ENCODE measurements at places on chromosomes 16 and 17. TPM values are rescaled to one million over a fixed set of nuclear protein-coding genes. Genes with fewer than 3 reads are reported as not detected.

DNA sequence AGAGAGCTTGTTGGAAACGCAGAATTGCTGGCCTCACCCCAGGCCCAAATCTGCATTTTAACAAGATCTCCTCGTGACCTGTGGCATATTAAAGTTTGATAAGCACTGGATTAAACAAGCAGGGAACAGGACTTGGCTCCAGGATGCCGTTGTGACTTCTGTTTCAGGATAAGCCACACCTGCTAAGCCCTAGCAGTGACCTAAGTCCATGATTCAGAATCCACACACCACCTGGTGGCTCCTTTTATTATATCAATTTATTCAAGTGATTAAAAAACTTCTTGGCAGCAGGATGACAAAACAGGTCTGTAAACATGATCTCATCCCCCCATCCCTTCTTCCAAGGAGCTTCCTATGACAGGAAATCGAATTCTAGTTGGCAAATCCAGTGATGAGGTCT, 9.1 kb downstream of the NAGPA start:
- no peaks in the 10 kb centered on the region for H3K27me3 ChIP-seq
- no peaks in the 10 kb centered on the region for H3K4me1 ChIP-seq
- H3K27ac ChIP-seq = no peak overlapping the region
- no peak overlapping the region for H3K4me3 ChIP-seq
- H3K36me3 ChIP-seq = peaks cover 4% of the 10 kb centered on the region
- no peak for DNase-seq

Gene KRT23
- not detected for total RNA-seq

DNA sequence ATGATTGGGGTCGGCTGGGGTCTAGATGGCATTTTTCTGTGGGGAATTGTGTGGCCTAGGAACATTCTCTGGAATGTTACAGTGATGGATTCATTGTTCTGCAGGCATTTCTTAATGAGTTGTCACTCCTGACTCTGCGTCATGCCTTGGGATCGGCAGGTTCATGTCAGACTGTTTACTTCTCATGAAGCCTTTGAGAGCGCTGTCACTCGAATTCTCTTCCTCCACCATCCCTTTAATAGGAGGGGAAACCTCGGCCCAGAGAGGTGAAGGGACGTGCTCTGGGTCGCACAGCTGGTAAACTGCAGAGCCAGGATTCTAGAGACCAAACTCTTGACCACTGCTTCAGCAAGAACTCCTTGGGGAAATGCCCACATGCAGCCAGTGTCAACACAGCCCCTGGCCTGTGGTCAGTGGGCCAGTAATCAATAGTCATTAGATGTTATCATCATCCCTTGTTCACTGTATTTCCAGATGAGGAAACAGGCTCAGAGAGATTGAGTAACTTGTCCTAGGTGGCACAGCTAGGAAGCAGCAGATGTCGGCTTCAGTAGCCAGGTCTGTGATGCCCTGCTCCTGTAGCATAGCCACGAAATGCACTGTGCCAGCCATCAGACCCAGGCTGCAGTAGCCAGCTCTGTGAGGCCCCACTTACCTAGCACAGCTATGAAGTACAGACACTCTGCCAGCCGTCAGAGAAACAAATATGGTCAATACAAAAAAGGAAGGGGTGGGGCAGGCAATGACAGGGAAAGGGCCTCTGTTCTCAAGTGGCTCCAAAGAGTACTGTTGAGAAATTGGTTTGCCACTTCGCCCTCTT, 259.0 kb downstream of the CPPED1 start:
- DNase-seq = no peak
- no peak overlapping the region for H3K4me3 ChIP-seq
- no peaks in the 10 kb centered on the region for H3K27me3 ChIP-seq
- H3K27ac ChIP-seq = no peak overlapping the region
- no peaks in the 10 kb centered on the region for H3K4me1 ChIP-seq
- H3K36me3 ChIP-seq = no peaks in the 10 kb centered on the region

DNA sequence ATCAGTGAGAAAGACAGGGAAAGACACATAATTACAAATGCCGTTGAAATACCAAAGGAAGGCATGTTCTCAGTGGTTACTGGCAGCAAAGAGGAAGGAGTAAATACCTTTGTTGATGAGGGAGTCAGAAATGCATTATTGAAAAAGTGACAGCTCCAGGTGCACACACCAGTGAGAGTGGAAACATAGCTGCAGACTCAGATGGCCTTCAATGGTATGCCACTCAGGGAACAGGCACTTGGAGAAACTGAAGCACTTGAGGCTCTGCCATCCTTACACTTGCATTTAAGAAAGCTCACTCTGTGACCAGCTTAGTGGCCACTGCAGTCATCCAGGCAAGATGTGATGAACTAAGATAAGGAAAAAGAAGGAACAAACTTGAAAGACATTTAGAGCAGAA, 29.9 kb downstream of the NOG start:
- no peak overlapping the region for H3K4me3 ChIP-seq
- no peaks in the 10 kb centered on the region for H3K36me3 ChIP-seq
- DNase-seq = no peak
- no peak overlapping the region for H3K27ac ChIP-seq
- no peaks in the 10 kb centered on the region for H3K27me3 ChIP-seq

Gene CACNG1
- not detected for total RNA-seq

- H3K4me3 ChIP-seq = no peak overlapping the region
- DNase-seq = no peak
- H3K27ac ChIP-seq = no peak overlapping the region
- H3K36me3 ChIP-seq = no peaks in the 10 kb centered on the region
- no peaks in the 10 kb centered on the region for H3K27me3 ChIP-seq
- no peaks in the 10 kb centered on the region for H3K4me1 ChIP-seq
Observed at GRCh38 chr17:33126086-33126485, 134.4 kb downstream of the SPACA3 start.

GRCh38 chr17:76121932-76122430, 18.4 kb upstream of the EXOC7 start:
- peak overlapping the region; percentile 75 for H3K4me3 ChIP-seq
- H3K27ac ChIP-seq = no peak overlapping the region
- DNase-seq = no peak
- H3K27me3 ChIP-seq = no peaks in the 10 kb centered on the region

DNA sequence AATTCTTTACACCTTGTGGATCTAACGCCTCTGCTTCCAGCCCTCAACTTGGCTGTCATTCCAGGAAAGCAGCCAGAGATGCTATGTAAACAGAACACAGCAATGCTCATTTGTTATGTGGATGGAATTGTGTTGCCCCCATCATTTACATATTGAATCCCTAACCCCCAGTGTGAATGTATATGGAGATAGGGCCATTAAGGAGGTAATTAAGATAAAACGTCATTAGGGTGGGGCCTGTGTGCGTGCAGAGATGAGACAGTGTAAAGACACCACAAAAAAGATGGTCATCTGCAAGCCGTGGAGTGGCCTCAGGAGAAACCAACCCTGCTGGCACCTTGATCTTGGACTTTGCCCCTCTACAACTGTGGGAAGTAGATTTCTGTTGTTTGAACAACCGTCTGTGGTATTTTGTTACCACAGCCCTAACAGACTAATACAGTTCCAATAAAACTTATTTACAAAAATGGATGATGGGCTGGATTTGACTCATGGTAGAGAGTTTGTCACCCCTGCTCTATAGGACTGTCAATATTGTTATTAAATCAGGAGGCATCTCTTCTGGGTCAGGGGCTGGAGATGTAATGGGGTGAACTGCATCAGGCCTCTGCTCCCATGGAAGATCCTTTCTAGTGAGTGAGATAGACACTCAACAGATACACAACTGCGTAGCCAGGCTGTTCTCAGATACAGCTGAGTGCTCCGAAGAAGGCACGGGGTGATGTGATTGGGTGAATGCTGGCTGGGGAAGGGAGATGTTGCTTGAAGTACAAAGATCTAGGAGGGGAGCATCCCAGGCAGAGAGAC, 339.0 kb downstream of the SNX29 start:
- H3K4me3 ChIP-seq = no peak overlapping the region
- no peaks in the 10 kb centered on the region for H3K27me3 ChIP-seq
- H3K27ac ChIP-seq = no peak overlapping the region
- H3K4me1 ChIP-seq = no peaks in the 10 kb centered on the region

DNA sequence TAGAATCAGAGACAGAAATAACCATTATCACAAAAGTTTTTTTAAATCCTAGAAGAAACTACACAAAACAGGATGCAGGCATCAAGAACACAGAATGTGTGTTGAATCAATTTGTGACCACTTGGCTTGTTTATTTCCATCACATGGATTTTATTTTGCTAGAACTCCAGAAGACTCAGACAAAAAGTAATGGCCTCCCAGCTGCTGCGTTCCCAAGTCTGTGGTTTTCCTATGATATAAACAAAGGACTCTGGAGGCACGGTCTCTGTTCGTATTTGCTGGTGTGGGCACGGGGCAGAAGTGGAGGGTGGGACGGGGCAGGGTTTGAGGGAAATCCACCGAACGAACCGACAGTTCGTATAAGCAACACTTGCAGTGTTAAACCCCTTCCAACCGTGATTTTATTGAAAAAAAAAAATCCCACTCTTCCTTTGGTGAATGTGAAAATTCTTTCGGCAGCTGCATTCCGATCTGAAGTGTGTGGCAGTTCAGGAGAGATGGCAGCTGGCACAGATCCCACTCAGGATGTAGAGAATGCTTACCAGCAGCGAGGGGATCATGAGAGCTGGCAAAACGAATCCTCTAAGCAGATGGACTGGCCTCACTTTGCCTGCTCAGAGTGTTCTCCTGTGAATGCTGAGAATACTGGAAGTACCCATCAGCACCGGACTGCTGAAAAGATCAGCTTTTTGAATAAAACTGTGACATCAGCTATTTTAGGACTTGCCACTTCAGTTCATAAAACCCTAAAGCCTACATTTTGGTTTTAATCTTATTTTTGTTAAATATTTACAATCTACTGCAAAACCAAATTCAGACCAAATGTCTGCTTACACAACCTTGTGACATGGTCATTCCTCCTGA, 165.2 kb downstream of the VPS53 start:
- H3K4me3 ChIP-seq = no peak overlapping the region
- H3K4me1 ChIP-seq = peaks cover 27% of the 10 kb centered on the region
- peaks cover 12% of the 10 kb centered on the region for H3K36me3 ChIP-seq
- H3K27me3 ChIP-seq = no peaks in the 10 kb centered on the region
